ENCODE measurements at places on chromosomes 2 and 18. TPM values are rescaled to one million over a fixed set of nuclear protein-coding genes. Genes with fewer than 3 reads are reported as not detected.

Gene TWIST2
- 467 TPM for total RNA-seq

Gene INHBB
- total RNA-seq = 3.4 TPM

Gene KANSL1L
- 5.4 TPM for total RNA-seq

Gene SERPINB13
- not detected for total RNA-seq

Gene AQP12A
- total RNA-seq = not detected

- no peak overlapping the region for H3K27ac ChIP-seq
- H3K27me3 ChIP-seq = no peaks in the 10 kb centered on the region
- H3K4me1 ChIP-seq = peaks cover 10% of the 10 kb centered on the region
- no peak overlapping the region for H3K4me3 ChIP-seq
- no peak for DNase-seq
Measured at GRCh38 chr2:175806125-175806490, 196.0 kb downstream of the LNPK start.

GRCh38 chr2:9649261-9649660, 18.5 kb upstream of the YWHAQ start:
- H3K4me3 ChIP-seq = no peak overlapping the region
- H3K27ac ChIP-seq = no peak overlapping the region
- peaks cover 4% of the 10 kb centered on the region for H3K4me1 ChIP-seq
- H3K27me3 ChIP-seq = no peaks in the 10 kb centered on the region
- no peaks in the 10 kb centered on the region for H3K36me3 ChIP-seq
- no peak for DNase-seq

DNA sequence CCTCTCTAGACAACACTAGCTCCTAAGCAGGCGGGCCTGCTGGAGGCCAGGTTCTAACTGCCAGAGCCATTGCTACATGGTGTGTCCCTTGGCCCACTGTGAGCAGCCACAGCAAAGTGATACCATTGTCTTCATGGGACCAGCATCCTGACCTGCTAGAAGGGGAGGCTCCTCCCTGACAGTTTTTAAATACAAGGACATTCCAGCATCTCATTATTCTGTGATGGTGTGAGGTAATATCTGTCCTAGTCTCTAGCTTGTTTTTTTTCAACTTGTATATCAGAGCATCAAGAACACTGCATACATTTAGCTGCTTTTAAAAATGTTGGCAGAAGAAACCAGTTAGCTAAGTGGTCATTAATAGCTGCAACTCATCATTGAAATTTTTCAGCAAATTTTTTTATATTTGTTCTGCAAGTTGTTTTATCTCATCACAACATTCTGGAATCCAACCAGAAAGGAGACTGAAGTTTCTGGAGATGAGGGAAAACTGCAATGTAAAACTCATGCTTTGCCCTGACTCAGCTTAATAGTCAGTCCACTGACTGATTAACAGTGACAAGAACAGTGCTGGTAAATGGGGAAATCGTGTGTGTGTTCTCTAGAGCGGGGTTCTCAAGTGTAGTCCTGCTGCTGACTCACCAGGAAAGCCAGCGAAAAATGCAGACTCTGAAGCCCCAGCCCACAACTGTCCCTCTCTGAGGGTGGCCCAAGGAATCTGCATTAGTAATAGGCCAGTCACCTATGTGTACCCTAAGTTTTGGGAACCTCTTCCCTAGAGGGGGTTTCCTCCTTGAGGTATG, 17.8 kb downstream of the MAPRE3 start:
- H3K4me1 ChIP-seq = peaks cover 19% of the 10 kb centered on the region
- no peaks in the 10 kb centered on the region for H3K27me3 ChIP-seq
- no peak overlapping the region for H3K4me3 ChIP-seq
- no peaks in the 10 kb centered on the region for H3K36me3 ChIP-seq

DNA sequence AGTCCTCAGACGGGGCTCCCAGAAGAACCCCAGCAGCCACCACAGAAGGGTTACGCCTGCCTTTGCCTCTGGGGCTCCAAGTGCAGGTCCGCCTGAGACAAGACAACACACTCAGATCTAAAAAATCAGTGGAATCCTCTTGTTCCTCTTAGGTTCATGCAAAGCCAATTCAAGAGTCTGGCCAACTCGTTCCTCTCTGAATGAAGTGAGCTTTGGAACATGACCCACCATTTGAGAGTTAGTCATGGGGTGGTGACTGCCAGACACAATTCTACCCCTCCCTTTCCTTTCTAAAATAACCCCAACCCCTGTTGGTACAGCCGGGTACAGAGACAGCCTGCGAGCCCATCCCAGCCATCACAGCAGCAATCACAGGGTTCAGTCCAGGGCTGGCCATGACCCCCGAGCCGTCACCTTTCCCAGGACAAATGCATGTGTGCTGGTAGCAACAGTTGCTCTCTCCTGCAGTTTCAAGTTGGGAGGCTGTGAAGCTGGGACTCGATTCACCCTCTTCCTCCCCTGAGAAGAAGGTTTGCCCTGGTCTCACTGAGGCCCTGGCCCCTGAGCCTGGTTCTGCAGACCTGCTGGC, 183.1 kb upstream of the SH3BP4 start:
- H3K4me3 ChIP-seq = no peak overlapping the region
- no peaks in the 10 kb centered on the region for H3K27me3 ChIP-seq
- H3K36me3 ChIP-seq = no peaks in the 10 kb centered on the region
- peak; percentile 87 for DNase-seq
- H3K4me1 ChIP-seq = peaks cover 47% of the 10 kb centered on the region
- peak overlapping the region; percentile 50 for H3K27ac ChIP-seq

GRCh38 chr2:85826990-85827878, 61.6 kb downstream of the ST3GAL5 start:
- peak; percentile 88 for DNase-seq
- peak overlapping the region; percentile 60 for H3K4me3 ChIP-seq
- no peaks in the 10 kb centered on the region for H3K4me1 ChIP-seq
- no peaks in the 10 kb centered on the region for H3K27me3 ChIP-seq
- no peak overlapping the region for H3K27ac ChIP-seq

DNA sequence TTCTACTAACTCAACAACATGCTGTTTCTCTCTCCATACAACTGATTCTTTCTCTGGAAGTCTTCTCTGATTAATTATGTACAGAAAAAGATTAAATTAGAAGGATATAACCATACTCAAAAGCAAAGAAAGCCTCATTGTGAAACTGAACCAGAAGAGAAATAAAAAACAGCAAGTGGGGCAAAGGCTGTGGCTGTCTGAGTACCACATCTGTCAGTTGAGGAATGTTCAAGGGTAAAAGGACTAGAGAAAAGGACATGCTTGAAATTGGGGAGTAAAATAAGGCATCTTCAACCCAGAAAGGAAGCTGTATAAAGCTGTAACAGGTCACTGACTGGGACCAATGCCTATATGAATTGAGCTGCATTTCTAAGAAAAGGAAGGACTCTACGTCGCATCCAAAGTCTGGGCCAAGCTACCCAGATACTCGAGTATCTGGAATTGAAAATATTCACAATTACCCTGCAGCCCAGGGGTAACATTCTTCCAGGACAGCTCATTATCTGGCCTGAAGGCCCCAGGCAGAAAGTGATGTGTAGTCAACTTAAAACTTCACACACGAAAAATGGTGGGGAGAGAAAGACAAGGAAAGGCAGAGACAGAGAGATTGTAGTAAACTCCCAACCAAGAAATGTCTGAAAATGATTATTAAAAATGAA, 356.0 kb upstream of the GALNT5 start:
- DNase-seq = peak; percentile 61
- H3K36me3 ChIP-seq = no peaks in the 10 kb centered on the region
- H3K4me1 ChIP-seq = peaks cover 25% of the 10 kb centered on the region
- H3K4me3 ChIP-seq = no peak overlapping the region

GRCh38 chr2:148971547-148971946, 67.0 kb upstream of the LYPD6B start:
- H3K36me3 ChIP-seq = no peaks in the 10 kb centered on the region
- no peaks in the 10 kb centered on the region for H3K27me3 ChIP-seq
- H3K27ac ChIP-seq = no peak overlapping the region
- no peaks in the 10 kb centered on the region for H3K4me1 ChIP-seq
- DNase-seq = no peak

GRCh38 chr2:191500566-191500883, 177.4 kb upstream of the NABP1 start:
- peaks cover 9% of the 10 kb centered on the region for H3K4me1 ChIP-seq
- DNase-seq = no peak
- H3K36me3 ChIP-seq = no peaks in the 10 kb centered on the region
- no peaks in the 10 kb centered on the region for H3K27me3 ChIP-seq
- no peak overlapping the region for H3K27ac ChIP-seq

DNA sequence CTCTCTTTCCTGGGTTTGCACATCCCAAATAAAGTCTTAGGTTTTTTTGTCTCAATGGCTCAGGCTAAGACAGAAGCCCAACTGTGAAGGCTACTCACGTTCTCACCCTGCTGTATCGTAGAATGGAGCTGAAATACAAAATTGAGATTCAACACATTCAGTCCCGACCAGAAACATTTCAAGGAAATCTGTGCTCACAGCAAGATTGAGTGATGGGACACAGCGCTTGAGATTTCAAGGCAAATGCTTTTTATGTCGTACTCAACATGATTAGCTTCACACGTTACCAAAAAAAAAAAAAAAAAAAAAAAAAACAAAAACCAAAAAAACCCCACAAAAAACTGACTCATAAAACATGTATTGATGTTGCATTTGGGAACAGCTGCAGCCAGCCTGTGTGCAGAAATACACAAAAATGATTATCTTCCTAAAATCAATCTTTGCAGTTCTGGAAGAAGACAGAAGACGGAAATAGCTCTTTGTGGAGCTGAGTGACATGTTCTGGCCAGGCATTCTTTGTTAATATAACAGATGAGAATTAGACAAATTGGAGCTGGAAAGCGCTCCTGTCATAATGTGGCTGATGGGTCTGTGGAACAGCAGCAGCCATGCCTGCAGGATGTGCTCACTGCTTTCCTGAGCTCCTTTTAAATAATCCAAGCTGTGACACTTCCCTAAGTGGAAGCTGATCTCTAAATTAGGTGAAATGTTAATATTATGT, 453.2 kb downstream of the LPIN1 start:
- no peaks in the 10 kb centered on the region for H3K27me3 ChIP-seq
- H3K4me1 ChIP-seq = 0 out of 2 replicates have a peak, but pooled peaks cover 8% of the 10 kb centered on the region
- H3K27ac ChIP-seq = no peak overlapping the region
- DNase-seq = no peak

- no peaks in the 10 kb centered on the region for H3K27me3 ChIP-seq
- peak; percentile 69 for DNase-seq
- H3K36me3 ChIP-seq = no peaks in the 10 kb centered on the region
- peaks cover 40% of the 10 kb centered on the region for H3K4me1 ChIP-seq
- peak overlapping the region; percentile 76 for H3K27ac ChIP-seq
Measured at GRCh38 chr2:196170213-196170605, 1.2 kb downstream of the STK17B start.

DNA sequence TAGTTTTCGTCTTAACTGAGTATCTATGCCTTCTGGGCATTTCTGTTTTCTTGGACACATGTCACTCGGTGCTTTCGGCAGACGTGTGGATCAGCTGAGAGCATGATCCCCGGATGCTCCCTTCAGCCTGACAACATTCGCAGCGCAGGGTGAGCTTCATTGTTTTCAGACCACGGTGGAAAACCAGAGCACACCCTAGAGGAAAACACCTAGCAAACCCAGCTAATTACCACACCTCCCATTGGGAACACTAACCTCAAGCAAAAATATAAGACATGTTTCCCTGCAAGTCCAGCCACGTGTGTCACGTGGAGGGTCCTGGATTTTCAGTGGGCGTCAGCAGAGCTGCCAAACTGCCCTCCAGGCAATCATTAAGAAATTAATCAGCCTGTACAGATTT, 31.0 kb downstream of the ANKRD29 start:
- no peaks in the 10 kb centered on the region for H3K36me3 ChIP-seq
- no peak overlapping the region for H3K4me3 ChIP-seq
- H3K27ac ChIP-seq = no peak overlapping the region
- DNase-seq = peak; percentile 18
- H3K4me1 ChIP-seq = peaks cover 14% of the 10 kb centered on the region
- no peaks in the 10 kb centered on the region for H3K27me3 ChIP-seq

GRCh38 chr2:237594514-237594871, 4.0 kb upstream of the RAB17 start:
- no peak overlapping the region for H3K27ac ChIP-seq
- H3K27me3 ChIP-seq = no peaks in the 10 kb centered on the region
- H3K4me1 ChIP-seq = no peaks in the 10 kb centered on the region
- no peak for DNase-seq

GRCh38 chr2:199378948-199379650, 78.6 kb downstream of the SATB2 start:
- H3K27ac ChIP-seq = no peak overlapping the region
- no peak overlapping the region for H3K4me3 ChIP-seq
- peak; percentile 42 for DNase-seq
- no peaks in the 10 kb centered on the region for H3K27me3 ChIP-seq

DNA sequence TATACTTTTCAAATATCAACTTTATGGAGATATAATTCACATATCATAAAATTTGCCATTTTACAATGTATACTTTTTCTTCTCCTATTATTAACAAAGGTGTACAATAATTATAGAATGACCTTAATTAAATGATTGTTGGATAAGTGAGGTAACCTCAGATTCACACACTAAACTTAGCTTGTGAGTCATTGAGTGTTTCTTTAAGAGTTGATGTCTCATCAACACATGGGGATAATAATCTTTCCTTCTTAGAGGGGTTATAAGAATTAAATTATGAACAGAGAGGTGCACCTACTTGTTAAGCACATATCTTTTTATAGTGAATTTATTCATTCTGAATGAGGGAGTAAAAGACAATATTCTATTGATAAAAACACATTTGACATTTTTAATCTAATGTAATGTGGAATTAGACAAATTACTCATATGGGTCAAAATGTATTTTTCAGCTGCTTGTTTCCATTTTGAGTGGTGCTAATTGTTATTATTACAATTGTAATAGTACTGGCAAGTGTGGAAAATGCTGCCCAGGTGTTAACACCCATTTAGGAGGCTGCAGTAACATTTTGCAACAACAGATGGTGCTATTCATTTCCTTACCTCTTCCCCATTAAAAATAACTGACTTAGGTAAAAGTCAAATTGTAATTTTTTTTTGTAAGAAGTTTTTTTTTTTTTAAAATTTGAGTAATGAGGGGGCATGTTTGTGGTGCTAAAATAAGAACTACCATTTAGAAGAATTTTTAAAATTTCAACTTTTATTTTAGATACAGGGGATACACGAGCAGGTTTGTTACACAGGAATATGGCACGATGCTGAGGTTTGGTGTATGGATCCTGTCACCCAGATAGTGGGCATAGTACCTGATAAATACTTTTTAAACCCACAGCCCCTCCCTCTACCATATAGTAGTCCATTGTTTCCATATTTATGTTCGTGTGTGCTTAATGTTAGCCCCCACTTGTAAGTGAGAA, 32.1 kb upstream of the DYNAP start:
- H3K4me3 ChIP-seq = no peak overlapping the region
- no peak overlapping the region for H3K27ac ChIP-seq
- H3K36me3 ChIP-seq = no peaks in the 10 kb centered on the region
- H3K4me1 ChIP-seq = no peaks in the 10 kb centered on the region

DNA sequence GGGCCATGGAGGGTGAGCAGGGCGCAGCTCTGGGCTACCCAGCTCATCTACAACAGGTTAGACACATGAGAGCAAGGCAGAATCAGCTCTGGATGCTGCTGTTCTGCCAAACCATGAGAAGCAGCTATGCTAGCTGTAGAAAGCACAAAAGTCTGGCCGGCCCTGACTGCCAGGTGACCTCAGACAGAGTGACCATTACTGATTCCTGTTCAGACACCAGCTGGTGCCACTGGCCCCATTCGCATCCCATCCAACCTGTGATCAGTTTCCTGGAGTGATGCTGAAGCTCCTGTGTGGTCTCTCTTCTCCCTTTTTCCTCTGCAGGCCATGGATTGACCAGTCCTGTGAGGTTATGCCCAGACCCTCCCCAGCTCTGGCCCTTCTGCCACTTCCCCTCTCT, 14.3 kb downstream of the RBMS1 start:
- no peaks in the 10 kb centered on the region for H3K27me3 ChIP-seq
- H3K36me3 ChIP-seq = no peaks in the 10 kb centered on the region
- H3K27ac ChIP-seq = no peak overlapping the region
- no peak for DNase-seq
- H3K4me3 ChIP-seq = no peak overlapping the region

GRCh38 chr2:187150670-187151069, 297.4 kb downstream of the CALCRL start:
- H3K4me1 ChIP-seq = no peaks in the 10 kb centered on the region
- no peaks in the 10 kb centered on the region for H3K27me3 ChIP-seq
- H3K27ac ChIP-seq = no peak overlapping the region
- no peak overlapping the region for H3K4me3 ChIP-seq
- no peaks in the 10 kb centered on the region for H3K36me3 ChIP-seq
